ENCODE measurements at places on chromosomes 7 and 10.

DNA sequence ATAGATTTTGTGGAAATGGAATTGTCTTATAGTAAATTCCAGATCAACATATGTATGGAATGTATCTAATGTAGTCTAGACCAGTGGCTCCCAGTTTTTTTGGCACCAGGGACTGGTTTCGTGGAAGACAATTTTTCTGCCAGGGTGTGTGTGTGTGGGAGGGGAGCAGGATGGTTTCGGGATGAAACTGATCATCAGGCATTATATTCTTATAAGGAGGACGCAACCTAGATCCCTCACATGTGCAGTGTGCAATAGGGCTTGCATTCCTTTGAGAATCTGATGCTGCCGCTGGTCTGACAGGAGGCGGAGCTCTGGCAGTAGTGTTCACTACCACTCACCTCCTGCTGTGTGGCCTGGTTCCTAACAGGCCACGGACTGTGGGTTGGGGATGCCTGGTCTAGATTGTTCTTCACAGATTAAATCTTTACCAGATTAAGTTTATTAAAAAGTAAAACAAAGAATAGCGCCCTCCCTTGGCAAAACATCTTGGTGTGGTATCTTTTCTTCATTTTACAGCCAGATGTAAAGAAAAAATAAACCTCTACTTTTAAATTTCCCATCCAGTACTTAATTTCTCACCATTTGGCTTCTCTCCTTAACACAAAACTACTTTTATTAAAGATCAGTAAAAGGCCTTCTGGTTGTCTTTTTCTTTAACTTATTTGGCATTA, 48.4 kb downstream of the SEPTIN7 start:
- DNase-seq, result no peak

DNA sequence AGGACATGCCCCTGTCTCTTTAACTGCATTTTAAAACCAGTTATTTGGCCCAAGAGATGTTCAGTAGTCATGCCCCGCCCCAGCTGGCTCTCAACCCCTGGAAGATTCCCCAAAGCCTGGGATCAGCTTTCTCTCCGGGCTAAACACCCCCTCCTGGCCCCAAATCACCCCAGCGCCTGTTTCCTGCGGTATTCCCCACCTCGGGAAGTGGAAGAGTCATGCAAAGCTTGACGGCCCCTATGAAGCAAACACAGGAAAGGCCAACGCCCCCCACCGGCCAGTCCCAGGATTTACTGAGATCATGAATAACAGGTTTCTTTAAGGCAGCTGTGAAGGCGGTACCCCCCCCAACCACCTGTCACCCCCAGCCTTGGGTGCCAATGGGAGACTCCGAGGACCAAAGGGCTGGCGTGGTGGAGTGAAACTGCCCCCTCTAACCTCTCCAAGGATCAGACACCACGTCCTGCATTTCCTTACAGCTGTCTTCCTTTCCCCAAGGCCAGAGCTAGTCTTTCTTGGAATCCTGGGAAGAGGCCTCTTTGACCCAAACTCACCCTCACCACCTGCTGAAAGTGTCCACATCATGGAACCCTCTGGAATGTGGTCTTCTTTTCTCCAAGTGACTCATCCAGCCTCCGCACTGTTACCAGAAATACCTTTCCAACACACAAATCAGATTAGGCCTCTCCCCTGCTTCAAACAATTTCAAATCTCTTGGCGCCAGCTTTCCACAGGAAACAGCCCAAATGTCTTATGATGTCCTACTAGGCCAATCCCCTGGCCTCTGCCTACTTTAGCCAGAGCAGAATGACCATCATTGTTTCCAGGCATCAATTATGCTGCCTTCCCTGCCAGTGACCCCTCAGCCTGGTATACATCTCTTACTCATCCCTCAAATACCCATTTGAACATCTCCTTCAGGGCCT, 301.5 kb downstream of the ZEB1 start:
- DNase-seq, result no peak

GRCh38 chr7:70573696-70574095, 558.2 kb upstream of the GALNT17 start:
- no peak for DNase-seq

DNA sequence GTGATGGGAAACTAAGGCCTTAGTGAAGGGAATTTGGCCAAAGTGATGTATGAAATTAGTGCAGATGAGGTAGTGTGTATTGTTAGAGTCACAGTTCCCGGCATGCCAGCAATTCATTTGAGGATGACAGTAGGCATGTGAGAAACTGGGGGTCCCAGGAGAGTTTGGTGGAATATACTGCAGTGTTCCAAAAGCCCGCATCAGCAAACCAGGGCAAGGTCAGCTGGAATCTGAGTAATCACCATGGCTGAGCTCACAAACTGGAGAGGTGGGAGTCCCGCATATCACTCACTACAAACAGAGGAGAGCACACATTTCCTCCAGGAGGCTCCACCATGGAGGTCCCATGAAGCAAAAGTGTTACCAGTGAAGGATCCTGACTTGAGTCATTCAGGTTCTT, 740.7 kb downstream of the TNS3 start:
- no peak for DNase-seq

DNA sequence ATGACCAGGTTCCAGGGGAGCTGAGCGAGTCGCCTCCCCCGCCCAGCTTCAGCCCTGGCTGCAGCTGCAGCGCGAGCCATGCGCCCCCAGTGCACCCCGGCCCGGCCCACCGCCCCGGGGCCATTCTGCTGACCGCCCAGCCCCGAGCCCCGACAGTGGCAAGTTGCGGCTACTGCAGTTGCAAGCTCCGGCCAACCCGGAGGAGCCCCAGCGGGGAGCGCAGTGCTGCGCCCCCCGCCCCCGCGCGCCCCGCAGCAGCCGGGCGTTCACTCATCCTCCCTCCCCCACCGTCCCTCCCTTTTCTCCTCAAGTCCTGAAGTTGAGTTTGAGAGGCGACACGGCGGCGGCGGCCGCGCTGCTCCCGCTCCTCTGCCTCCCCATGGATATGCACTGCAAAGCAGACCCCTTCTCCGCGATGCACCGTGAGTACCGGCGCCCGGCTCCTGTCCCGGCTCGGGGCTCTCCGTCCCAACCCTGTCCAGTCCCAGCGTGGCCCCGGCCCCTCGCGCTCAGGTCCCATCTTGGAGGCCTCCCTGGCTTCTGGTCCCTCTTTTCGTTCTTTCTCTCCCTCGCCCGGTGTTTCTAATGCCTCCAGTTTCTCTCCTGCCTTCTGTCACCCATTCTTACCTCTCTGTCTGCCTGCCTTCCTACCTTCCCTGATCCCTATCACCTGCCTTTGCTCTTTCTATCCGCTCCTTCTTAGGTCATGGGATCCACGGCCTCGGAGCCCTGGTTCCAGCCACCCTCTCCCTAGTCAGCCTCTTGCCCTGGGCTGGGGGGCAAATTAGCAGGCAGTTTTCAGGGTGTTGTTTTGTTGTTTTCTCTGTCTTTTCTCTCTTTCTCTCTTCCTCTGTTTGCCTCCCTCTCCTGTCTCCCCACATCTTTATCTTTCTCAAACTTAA, 751 bp downstream of the PAX2 start:
- DNase-seq, result no peak

DNA sequence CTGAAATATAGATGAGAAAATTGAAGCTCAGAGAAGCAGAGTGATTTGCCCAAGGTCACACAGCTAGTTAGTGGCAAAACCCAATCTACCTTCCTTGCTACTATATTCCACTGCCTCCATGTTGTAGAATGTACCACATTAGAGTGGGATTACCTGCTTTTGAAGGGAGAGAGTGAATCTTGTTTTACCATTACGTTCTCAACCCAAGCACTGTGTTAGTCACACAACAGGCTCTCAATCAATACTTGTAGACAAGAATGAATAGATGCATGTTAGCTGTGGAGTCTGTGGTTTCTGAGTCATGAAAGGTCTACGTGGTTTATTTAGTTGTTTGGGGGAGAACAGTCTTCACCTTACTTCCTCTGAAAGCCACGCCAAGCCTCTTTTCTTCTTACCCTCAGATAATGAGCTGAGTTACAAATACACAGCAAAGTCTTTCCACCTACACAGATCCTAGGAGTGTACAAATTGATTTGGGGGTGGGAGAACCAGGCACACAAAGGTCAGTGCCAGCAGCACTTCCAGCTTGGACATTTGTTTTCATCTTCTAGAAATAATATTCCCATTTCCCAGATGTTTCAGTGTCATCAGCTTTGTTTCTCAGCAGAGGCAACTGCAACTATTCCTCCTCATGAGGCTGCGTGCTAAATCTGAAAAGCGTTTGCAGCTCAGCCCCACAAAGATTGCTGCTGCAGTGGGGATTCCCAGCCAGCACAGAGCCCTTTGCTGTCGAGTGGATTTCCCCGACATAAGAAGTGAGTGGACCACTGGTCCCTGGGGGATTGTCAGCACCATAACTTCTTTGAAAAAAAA, 71.5 kb upstream of the ADO start:
- DNase-seq, result no peak

GRCh38 chr7:101729241-101729883, 88.1 kb upstream of the CUX1 start:
- DNase-seq, result no peak

DNA sequence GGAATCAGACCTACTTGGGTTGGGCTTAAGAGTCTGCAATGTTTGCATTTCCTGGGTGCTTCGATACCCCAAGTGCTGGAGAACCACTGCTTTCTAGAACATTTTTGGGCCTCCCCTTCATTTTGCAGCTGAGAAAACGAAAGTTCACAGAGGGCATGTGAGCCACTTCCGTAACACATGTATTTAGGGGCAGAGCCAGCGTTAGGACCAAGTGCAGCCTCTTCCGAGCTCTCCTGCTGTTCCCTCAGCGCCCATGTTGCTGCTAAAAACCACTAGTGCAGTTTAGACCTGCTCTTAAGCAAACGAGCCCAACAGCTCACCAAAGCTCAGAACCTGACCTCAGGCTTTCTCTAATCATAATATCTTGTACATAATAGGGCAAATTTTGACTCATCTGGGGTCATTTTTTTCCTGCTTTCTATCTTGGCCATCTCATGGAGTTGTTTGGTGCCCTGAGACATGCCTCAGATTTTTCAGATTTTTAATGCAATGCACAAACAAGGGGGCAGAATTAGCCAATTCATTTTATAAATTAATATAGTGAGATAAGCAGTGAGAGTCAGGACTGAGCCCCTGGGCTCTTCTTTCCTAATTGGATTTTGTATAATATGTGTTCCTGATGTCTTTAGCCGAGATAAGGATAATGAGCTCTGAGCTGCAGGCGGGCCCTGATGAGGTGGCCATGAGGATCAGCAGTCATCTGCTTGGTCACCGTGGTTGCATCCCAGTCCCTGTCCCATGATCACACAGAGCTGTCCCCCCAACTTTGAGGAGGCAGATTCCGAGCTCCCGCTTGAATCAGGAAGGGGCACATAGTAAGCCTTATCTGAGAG, 12.9 kb downstream of the BAG3 start:
- no peak for DNase-seq

DNA sequence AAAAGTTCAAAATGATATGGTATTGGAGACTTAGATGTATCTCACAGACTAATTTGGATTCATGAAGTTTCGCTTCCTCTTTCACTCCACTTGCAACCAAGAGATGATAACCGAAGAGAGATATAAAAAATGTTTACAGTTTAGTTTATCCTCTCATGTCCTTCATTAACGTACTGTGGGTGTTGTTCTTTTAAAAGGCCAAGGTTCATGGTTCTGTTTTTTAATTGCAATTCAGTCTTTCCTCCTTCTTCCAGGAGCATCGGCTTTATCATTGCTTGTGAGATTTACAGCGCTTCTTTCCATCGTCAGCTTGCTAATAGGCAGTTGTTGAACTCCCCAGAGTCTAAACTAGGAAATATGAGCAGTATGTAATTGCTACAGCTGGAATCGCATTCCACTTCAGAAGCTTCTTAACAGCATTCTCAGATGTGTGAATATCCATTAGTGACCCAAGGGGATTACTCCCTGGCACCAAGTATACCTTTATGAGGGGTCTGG, 75.9 kb upstream of the HGF start:
- no peak for DNase-seq

DNA sequence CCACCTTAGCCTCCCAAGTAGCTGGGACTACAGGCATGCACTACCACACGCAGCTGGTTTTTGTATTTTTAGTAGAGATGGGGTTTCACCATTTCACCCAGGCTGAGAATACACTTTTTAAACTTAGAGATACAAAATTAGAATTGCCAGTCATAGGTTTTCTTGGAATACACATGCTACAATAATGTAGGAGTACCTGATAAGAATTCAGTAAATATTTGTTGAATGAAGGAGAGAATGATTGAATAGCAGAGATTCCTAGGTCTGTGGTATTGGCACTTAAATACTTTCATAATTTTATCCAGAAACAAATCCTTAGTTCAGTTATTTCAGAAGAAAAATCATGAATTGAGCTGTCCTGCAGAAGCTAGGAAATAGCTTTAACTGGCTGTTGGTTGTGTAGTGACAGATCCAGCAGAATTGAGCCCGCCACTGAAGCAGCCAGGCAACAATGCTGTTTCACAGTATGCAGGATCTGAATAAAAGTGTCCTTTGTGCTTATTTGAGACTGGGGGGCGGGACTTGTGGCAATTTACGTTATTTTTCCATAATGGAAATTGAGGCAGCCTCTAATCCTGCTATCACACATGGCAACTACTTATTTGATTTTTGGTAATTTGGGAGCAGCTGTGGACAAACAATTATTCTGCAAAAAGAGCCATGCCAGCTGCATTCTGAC, 31.5 kb downstream of the NRF1 start:
- no peak for DNase-seq

GRCh38 chr7:73446682-73447081, 13.1 kb downstream of the FZD9 start:
- no peak for DNase-seq

- peak; percentile 59 for DNase-seq
These were observed 19.8 kb downstream of the VOPP1 start for GRCh38 chr7:55552320-55553023.

GRCh38 chr10:122306282-122306681, 35.2 kb downstream of the BTBD16 start:
- DNase-seq, result no peak
